Lower leg skin (tissue), 4 donors: ENCODE measurements at places on chromosomes 5 and 9. TPM values are rescaled to one million over a fixed set of nuclear protein-coding genes. Genes with fewer than 3 reads are reported as not detected.

- DNase-seq = no peak
Observed at GRCh38 chr5:1806974-1807373, 5.8 kb downstream of the NDUFS6 start.

DNA sequence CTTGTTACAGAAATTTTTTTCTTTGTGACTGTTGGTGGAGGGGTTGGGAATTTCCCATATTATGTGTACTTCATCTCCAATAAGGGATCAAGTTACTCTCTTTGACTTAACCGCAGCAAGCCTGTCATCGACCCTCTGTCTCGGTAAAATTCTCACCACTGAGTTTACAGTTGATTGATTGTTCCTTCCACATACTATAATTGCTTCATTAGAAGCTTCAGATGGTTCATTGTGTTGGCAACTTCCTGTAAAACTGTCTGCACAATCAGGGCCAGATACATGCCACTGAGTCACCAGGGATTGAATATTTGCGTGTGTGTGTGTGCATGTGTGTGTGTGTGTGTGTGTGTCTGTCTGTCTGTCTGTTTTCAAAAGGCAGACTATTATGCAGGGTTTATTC lies 176.6 kb downstream of the ZNF462 start:
- DNase-seq = no peak

DNA sequence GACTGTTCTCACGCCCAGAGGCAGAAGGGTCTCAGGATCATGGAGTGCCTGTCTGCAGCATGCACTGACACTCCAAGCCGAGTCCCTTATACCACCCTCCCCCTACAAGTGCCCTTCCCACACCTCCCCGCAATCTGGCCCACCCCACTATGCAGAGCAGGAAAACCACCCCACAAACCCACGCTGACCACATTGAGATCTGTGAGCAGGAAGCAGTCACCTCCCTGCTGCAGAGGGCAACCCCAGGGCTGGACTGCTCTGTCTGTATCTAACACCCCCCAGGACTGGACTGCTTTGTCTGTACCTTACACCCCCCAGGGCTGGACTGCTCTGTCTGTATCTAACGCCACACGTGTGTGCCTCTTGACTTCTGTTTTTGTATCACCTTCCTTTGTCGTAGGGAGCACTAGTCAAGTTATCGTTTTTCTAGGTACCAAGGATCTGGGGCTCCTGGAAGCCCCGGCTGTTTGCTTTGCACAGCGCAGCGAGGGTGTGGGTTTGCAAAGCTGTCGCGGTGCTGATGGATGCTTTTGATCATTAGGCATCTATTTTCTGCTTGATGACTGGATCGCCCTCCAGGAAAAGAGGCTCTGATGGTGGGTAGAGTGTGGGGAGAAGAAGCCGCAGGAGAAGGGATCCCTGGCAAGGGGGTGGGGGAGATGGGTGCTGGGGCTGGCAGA lies 21.5 kb downstream of the OLFM1 start:
- no peak for DNase-seq

The LCN2 gene
- 6.7 TPM for total RNA-seq

GRCh38 chr5:10301842-10302610 lies 5.7 kb downstream of the CMBL start:
- DNase-seq = no peak

DNA sequence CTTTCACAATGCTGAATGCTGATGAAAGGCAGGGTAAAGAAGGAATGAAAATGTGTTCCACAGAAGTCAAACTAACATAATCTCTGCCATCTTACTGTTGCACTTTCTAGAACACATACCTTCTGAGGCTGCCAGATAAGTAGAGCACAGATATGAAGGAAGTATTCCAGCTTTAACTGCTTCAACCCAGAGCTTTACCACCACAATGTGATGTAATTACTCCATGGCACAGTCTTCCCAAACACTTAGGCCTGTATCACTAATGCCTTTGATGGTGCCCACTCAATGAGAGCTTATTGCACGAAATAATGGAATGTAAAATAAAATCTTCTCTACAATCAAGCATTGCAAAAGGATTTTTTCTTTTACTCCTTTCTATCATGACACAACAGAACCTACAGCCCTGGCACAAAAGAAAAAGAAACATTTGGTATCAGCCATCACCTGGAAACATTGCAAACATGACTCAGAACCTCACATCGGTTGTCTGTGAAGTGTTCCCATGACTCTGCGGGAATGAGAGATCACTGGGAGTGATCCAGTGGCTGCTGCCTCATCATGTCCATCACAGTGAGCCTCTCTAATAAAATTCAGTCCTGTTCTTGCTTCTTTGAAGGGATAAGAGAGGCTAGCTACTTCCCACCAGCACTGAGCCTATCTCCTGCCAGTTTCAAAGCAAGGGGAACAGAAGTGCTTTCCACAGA lies 385.8 kb downstream of the EFNA5 start:
- peak; percentile 29 for DNase-seq

The ST6GALNAC4 gene
- total RNA-seq = 9.1 TPM

The PCDHGA10 gene
- 9.0 TPM for total RNA-seq

GRCh38 chr5:25554077-25554476 lies 909.3 kb upstream of the CDH10 start:
- no peak for DNase-seq

- DNase-seq = no peak
Observed at GRCh38 chr9:110021891-110022290, 186.1 kb downstream of the C9orf152 start.

The CNTNAP3B gene
- 16.1 TPM for total RNA-seq

The SLC4A9 gene
- 0.38 TPM for total RNA-seq

GRCh38 chr9:127652733-127653132 lies 40.7 kb downstream of the STXBP1 start:
- DNase-seq = no peak

GRCh38 chr9:112774006-112774996 lies 23.7 kb downstream of the SNX30 start:
- DNase-seq = no peak

- DNase-seq = peak; percentile 61
Observed at GRCh38 chr9:124771867-124772679, 962 bp upstream of the NR6A1 start.

The EIF4E1B gene
- not detected for total RNA-seq

GRCh38 chr5:1801222-1801966 lies at the start of gene NDUFS6:
Gene NDUFS6 (plus strand): TSS chr5:1801407. CDS start chr5:1801418, 11 bp downstream.
- DNase-seq = peak; percentile 55

DNA sequence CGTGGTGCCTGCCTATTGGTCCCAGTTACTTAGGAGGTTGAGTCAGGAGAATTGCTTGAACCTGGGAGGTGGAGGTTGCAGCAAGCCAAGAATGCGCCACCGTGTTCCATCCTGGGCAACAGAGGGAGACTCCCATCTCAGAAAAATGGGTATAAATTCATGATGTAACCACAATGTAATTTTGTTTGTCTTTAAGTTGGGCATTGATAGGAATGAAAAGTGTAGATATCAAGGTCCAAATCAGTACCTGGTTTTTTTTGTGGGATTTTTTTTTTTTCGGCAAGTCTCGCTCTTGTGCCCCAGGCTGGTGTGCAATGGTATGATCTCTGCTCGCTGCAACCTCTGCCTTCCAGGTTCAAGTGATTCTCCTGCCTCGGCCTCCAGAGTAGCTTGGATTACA lies 7.4 kb downstream of the NPM1 start:
- DNase-seq = no peak

DNA sequence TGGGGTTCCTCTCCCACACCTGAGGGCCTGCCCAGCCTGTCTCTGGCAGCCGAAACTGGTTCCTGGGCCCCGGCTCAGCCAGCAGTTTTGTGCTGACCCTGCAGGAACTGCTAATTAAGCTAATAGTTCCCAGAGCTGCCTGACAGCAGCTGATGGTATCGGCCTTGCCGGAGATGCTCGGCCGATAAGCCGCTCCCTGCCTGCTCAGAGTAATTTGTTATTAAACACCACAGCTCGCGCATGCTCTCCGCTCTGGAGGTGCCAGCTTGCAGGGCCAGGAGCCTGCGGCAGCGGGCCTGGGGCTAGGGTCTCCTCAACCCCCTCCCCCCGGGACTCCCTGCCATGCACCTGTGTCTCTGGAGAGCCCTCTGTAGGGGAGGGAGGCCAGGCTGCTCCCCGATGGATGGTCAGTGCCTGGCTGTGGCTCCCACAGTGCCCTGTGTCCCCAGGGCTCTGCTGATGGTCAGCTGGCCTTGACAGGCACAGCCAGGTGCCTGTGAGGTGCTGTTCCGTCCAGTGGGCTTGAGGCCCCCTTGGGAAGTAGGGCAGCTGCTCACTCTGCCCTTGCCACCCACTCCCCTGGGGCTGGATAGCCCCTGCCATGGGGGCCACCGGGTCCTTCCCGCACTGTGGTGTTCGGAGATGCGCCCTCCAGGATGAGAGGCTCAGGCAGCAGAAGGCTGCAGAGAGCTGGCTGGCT lies 41.7 kb downstream of the RXRA start:
- no peak for DNase-seq

DNA sequence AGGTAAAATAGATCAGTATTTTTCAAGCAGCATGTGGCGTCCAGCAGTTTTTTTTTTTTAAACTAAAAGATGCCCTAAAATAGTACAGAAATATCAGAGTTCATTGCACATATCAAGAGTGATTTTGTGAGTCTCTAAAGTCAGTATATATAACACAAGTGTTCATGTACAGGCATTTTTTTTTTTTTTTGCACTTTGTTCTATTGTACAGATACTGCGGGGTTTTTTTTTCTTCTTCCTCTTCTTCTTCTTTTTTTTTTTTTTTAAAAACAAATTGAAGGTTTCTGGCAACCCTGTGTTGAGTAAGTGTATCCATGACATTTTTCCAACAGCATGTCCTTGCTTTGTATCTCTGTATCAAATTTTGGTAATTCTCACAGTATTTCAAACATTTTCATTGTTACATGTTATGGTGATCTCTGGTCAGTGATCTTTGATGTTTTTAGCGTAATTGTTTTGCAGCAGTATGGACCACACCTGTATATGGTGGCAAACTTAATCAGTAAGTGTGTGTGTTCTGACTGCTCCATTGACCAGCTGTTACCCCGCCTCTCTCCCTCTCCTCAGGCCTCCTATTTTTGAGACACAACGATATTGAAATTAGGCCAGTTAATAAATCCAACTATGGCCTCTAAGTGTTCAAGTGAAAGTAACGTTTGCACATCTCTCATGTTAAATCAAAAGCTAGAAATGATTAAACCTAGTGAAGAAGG lies 76.8 kb downstream of the TRIO start:
- no peak for DNase-seq

DNA sequence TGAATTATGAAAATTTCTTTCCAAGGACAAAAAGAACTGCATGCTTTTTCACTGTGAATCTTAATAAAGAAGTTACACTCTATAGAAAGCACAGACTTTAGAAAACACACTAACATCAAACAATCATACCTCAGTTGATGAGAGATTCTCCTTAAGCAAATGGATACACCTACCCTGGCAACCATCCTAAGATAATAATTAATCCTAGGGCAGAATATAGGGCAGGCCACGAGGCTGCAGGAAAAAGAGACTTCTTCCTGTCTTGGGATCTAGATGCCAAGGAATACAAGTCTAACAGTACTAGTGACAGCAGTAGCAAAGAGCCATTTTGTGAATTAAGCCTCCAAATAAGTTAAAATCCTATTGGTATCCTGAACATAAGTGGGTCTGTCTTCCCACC lies 395.4 kb downstream of the EFNA5 start:
- DNase-seq = no peak

DNA sequence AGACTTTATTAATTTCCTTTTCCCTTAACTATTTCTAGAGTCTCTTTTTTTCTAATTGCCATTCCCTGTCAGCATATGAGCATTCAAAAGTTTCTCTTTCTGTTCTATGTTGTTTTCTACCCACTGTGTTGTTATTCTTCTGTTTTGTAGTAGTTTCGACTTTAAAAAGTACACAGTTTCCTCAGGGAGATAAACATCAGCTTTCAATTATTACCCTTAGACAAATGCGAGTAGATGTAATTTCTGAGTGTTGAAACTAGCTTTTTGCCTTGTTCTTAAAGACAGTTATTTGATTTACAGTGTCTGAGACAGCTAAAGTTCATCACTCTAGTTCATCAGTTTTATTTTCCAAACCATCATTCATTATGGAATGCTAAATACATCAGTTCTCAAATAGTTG lies 19.5 kb downstream of the MTREX start:
- no peak for DNase-seq

- DNase-seq = peak; percentile 18
Observed at GRCh38 chr5:134606726-134607125, 25.9 kb downstream of the SAR1B start.

The RLN2 gene
- not detected for total RNA-seq
